ENCODE measurements at places on chromosomes 16 and 17.

DNA sequence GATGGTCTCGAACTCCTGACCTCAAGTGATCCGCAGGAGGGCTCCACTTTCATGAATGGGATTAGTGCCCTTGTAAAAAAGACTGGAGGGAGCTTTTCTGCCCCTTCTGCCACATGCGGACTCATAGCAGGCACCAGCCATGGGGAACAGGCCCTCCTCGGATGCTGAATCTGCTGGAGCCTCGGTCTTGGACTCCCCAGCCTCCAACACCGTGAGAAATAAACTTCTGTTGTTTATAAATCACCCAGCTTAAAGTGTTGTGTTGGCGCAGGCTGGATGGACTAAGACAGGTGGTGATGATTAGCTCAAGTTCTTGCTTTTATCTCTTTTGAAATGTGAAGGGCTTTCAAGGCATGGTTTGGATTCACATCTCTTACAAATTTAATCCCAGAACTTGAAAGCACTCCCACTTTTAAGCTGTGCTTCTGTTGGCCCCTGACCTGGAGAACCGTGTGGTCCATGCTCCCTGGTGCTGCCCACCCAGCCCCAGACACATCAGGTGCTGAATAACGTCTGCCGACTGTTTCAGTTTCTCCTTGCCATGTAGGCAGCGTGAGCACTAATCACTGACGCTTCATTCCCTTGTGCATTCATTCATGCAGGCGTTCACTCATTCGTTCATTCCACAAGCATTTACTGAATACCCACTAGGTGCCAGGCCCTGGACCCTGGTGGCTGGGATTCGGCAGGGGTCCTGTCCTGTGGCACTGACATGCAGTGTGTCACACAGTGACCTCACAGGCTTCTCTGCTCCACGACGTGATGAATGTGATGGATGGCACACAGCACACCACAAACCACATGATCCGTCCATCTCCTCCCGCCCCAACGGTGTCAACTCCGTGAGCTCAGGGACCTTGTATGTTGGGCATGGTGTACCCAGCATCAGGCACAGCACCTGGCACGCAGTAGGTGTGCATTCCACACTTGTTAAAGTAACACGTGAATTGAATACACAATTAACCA is 8.9 kb downstream of the CIBAR2 start:
- no peak for DNase-seq

DNA sequence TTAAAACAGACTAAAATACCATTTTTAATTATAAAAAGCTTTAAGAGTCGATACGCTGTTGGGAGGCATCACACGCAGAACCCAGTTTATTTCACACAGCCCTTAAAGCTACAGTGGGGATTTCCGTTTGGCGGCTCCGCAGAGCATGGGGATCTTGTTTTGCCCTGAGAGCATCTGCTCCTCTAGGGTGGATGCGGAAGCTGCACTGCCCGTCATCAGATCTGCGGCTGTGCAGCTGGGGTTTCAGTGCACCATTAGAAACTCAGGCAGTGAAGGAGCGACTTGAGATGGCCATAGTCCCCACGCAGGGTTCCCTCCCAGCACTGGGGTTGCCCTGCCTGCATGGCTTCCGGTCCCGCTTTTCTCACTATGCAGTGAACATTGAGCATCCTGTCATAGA is 62.2 kb upstream of the CHMP6 start:
- no peak for DNase-seq

DNA sequence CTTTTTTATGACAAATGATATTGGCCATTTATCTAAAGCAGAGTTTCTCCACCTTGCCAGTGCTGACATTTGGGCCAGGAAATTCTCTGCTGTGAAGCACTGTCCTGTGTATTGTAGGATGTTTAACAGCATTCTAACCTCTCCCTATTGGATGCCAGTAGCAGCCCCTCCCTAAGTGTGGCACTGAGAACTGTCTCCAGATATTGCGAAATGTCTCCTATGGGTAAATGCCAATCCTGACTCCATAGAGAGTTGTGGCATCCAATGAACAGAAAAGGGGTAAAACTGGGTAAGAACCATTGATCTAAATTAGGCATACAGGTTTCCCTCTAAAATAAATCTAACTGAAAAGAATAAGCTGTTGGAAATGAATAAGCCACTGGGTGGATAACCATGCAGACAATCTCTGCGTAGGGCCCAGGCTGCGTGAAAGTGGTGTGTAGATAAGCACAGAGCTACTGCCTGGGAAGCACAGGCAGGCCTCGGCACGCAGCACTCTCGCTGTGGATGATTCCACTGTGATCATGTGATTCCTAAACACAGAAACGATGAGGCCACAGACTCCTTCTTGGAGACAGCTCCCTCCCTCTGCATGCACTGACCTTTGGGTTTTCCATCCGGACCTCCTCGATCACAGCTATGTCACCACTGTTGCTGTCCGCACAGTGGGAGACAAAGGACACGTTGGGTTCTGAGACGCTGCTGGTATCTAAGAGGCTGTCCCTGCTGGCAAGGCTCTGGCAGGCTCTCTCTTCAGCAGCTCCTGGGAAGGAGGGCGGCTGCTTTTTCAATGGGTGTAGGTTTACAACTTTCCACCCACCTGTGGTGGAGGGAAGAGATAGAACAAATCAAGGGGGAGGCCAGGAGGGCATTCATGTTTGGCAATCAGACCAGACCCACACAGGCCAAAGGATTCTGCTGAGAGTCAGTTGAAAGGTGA is 44.1 kb downstream of the GTF3C1 start:
- no peak for DNase-seq

DNA sequence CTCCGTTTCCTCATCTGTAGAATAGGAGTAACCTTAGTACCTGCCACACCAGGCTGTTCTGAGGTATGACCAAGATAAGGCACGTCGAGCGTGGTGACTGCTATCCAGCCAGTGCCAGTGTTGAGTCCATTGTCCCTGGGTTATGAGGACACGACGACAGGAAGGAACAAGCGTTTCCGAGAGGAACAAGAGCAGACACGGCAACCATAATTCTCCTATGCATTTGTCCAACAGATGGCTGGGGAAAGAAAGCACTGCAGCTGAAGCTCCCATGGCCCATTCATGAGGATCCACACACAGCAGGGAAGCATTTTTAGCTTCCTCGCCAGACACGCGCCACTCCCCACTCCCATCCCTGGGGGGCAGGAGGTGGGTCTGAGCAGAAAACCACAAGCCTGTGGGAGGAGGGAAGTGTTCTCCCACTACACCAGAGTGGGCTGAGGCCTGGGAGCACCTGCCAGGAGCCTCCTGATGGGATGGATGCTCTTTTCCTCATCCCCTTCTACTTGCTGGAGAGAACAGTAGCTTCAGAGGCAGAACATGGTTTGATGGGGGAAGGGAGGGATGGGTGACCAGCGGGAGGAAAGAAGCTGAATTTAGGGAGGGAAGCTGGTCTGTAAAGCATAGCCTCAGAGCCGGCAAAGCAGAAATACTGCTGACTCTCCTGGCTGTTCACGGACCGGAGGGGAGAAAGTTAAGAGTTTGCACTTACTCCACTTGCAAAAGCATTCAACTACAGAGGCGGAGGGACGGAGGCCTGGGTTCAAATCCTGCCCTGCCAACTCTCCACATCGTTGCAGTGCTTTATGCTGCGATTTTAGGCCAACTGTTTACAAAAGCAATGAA is 2.7 kb downstream of the COTL1 start:
- DNase-seq = no peak

DNA sequence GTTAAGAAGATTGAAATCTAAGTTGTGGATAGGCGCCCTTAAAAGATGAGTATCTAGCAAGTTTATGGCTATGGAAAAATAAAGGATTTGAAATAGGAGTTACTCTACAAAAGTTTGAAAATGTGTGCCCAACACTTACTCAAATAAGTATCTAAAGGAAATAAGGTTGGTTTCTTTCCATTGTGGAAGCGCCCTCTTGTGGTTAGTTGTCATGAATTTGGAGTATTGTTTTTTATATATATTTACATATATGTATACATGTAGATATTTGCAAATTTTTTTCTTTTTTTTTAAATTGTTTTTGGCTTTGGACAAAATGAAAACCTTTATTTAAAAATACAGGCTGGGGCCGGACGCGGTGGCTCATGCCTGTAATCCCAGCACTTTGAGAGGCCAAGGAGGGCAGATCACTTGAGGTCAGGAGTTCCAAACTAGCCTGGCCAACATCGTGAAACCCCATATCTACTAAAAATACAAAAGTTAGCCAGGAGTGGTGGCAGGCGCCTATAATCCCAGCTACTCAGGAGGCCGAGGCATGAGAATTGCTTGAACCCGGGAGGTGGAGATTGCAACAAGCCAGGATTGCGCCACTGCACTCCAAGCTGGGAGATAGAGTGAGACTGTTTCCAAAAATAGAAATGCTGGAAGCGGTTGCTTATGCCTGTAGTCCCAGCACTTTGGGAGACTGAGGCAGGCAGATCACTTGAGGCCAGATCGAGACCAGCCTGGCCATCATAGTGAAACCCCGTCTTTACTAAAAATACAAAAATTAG is 24.0 kb upstream of the VPS4A start:
- peak; percentile 54 for DNase-seq

DNA sequence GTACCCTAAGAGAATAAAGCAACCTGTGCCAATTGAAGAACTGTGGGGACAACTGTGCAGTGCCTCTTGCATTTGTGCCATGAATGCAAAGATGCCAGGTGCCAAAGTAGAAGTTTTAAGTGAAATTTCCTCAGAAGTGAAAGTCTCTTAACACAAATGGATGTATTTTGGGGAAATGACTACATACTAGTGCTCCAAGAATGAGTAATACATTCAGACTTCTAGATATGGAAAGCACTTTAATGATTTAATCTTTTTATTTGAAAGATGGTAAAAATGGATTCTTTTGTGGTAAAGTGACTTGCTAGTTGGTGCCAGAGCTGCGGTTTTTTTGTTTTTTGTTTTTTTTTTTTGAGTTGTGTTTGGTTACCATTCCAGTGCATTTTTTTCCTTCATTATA is 15.0 kb downstream of the UTP18 start:
- DNase-seq = no peak

GRCh38 chr16:11658896-11659708 is 9.2 kb upstream of the SNN start:
- no peak for DNase-seq

- no peak for DNase-seq
Observed at GRCh38 chr16:85471469-85472431, 141.4 kb upstream of the GSE1 start.

- DNase-seq = no peak
Observed at GRCh38 chr16:68356249-68356918, 45.6 kb downstream of the PRMT7 start.

DNA sequence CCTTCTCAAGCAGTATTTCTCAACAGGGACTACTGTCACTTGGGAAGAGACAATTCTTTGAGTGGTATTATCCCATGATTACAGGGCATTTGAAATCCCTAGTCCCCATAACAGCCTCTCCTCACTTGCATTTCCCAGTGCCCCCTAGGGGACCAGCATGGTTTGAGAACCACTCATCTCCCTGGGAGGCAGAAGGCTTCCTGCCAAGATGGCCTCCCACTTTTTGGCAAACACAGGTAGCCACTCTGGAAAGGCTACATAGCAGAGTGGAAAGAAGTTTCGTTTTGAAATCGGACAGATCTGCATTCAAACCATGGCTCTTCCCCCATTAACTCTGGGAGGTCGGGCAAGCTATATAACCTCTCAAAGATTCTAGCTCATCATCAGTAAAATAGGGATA is 256.8 kb downstream of the XYLT1 start:
- no peak for DNase-seq

GRCh38 chr16:6753553-6753952 is 579.1 kb upstream of the RBFOX1 start:
- peak; percentile 2 for DNase-seq

DNA sequence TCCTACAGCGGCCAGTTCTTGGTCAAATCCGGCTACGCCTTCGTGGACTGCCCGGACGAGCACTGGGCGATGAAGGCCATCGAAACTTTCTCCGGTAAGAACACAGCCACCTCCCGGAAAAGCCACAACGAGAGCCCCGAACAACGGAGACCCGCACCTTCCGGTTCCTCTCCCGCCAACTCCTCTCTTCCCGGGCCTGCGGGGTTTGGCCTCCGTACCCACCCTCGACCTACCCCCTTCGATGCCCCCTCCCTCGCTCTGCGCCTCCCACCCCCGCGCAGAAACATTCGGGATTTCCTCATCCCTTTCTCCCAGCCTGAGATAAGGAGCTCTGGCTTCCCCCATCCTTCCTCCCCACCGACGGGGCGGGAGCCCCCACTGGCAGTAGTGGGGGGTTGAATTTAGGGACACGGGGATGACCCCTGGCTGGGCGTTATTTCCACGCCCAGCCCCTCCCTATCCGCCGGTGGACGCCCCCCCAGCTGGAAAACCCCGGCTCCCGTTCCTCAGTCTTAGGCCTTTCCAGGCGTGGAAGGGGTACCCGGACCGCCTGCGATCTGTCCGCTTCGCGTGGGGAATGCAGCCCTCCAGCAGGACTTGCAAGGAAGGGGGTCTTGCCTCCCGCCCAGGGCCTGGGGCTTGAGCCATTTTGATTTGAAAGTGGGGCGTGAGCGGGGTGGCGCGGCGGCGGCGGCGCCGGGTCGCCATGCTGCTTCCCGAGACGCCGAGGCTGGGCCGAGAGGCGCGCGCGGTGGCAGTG is 822 bp downstream of the IGF2BP1 start:
- DNase-seq = peak; percentile 52

GRCh38 chr16:50261160-50261706 is 5.1 kb upstream of the ADCY7 start:
- no peak for DNase-seq

- no peak for DNase-seq
Observed at GRCh38 chr17:60230358-60230757, 80.6 kb downstream of the CA4 start.

- no peak for DNase-seq
Observed at GRCh38 chr16:35506898-35507194, 2047.4 kb downstream of the TP53TG3F start.

DNA sequence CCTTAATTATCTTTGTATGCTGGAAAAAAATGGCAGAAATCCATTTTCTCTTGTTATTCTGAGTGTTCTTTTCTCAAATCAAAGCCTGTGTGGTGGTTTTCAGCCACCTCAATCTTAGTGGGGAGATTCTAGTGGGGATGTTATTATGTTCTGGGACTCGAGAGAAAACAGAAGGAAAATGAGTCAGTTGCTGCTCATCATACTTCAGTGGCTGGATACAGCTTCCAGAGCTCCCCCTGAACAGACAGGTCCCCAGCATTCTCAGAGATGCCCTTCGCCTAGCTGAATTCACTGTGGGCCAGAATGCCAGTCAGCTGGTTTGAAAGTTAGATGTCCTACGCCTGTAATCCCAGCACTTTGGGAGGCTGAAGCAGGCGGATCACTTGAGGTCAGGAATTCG is 8.5 kb downstream of the ST6GALNAC1 start:
- no peak for DNase-seq

DNA sequence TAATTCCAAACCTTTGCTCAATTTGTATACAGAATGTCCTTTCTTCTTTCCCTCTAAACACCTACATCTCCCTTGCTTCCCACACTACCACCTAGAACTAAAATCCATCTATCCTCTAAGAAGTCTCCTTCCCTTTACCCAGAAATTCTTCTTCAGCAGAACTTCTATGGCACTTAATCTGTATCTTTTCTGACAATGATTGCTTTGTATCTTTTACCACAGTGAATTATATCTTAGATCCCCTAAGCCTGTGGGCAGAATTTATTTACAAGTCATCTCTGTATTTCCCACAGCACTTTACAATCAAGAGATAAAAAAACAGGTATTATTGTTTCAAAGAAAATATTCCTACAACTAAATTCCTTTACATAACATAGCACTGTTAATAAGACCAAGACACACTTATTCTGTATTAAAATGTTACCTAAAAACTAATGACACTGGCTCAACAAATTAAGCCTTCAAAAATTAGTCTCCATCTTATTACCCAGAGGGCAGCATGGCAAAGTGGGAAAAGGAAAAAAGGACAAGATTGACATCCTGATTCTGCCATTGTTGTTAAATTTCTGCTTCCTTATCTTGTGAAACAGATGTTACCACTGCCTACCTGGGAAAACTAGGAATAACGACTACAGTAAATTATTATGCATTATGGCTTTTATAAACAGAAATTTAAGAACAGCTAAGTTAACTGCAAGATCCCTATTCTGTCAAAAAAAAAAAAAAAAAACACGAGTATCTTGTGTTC is 42.8 kb downstream of the KANSL1 start:
- DNase-seq = no peak
